Activated naive CD8-positive, alpha-beta T cell treated with anti-CD3 and anti-CD28 coated beads, Interleukin-2, amount 50 U/mL, for 24 hours (primary cell): ENCODE measurements at places on chromosomes 2 and 18.

GRCh38 chr2:199819746-199820145 is 31.2 kb downstream of the FTCDNL1 start:
- DNase-seq: no peak

DNA sequence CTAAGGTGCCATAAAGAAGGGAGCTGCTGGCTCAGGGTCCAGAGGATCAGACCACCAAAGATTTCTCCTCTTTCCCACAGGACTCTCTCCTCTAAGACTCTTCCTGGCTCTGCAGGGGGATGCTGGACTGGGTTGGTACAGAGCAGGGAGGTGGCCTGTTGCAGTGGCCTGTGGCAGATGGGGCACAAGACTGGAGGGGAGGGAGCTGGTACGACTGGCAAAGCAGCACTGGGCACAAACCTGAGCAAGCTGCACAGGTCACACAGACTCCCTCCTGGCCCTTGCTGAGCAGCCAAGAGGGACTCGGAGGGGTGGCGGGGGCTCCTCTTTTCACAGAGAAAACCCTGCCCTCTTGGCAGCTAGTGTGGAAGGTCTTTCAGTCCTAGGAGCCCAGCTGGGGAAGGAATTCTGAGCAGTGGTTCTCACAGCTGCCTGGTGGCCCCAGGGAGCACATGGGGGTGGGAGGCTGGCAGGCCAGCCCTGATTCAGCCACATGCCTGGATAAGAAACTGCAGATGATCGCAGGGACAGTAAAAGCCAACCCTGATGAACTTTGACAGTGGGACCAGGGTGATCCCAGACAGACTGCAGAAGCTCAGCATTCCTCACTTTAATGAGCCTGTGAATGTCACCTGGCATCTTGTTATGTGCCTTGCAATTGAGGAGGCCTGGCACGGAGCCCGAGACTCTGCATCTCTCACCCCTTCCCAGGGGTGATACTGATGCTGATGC is 32.5 kb upstream of the ACAA2 start:
- no peak for DNase-seq

GRCh38 chr2:63522950-63523349 is 65.3 kb downstream of the WDPCP start:
- no peak for DNase-seq

DNA sequence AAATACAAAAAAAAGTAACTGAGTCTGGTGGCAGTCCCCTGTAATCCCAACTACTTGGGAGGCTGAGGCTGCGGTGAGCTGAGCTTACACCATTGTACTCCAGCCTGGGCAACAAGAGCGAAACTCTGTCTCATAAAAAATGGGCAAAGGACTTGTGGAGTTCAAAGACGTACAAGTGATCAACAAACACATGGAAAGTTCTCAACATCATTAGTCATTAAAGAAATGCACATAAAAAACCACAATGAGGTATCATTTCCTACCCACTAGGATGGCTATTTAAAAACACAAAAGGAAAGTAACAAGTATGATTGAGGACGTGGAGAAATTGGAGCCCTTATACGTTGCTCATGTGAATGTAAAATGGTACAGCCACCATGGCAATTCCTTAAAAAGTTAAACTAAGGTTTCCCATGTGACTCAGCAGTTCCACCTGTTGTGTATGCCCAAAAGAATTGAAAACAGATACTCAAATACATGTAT is 52.3 kb downstream of the RAB10 start:
- DNase-seq: no peak

DNA sequence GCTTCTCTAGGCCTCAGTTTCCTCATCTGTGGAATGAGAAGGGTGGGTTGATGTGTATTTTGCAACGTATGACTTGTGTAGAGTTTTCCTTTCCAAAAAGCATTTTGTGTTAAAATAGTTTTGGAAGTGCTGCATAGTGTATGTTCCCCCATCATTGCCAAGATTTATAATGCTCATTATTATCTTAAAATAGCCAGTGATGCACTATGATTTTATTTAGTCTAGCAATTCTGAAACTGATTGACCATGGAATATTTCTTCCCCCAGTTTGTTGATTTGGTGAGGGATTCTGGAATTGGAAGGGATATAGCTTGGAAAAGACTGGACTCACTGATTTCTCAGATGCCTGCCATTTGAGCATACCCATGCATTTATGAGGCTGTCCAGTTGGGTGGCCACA is 130.6 kb downstream of the CCDC85A start:
- DNase-seq: no peak

DNA sequence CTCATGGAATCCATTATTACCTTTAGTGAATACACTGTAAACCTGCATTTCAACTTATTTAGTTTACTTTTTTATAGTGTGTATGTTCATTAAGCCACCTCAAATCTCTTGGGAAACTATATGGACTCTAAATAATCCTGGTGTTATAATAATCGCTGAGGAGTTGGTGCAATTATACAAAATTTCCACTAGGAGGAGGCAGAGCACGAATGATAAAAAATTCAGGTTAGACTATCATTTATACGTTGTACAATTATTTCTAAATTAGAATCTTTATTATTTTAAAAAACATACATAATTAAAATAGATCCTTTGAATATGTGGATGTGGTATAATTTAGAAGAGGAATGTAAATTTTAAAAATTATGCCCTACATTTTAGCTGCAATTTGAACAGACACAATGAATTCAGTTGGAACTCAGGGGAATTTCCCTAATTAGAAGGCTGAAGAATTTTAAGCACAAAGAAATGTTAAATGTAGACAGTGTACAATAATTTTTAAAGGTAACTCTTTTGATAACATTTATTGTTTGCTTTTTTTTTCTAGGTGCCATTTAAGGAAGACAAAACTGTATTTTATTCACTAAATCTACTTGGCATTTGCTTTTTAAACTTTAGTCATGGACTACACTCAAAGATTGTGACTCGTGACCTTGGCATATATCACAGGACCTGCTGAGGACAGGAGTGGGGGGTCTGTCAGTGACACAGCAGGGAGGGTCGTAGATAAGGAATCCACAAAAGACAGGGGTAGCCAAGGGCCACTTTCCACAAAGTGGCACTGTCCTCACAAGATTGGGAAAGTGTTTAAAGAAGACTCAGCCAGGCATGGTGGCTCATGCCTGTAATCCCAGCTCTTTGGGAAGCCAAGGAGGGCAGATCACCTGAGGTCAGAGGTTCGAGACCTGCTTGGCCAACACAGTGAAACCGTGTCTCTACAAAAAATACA is 45.5 kb downstream of the RAB12 start:
- DNase-seq: no peak

DNA sequence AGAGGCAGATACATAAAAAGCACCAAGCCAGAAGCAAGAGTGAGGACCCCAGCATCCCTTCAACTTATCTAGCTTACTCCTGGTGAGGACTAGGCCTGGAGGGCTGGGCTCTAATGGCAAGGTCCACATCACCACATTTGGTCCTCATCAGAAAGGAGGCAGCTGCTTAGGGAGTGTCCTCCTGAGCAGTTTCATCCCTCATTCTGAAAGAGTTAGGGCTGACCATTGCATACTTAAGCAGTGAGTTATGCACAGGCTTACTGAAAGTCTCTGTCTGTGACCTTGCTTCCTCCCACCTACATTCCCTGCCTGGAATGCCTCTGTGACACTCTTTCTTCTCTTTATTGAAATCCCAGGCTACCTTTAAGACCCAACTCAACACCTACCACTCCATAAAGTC is 301.8 kb upstream of the ACVR2A start:
- no peak for DNase-seq

DNA sequence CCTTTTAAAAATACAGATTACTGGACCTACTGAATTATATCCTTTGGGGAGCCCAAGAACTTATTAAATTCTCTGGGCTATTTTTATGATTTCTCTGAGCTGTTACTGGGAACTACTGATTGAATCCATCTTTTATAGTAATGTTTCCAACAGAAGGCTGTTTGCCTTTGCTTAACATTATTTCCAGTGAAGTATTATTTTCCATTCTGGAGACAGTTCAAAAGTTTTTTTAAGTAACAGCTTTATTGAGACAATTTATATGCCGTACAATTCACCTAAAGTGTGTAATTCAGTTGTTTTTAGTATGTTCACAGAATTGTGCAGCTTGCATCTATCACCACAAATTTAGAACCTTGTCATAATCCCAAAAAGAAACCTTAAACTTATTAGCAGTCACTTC is 100.6 kb downstream of the BABAM2 start:
- DNase-seq: no peak

DNA sequence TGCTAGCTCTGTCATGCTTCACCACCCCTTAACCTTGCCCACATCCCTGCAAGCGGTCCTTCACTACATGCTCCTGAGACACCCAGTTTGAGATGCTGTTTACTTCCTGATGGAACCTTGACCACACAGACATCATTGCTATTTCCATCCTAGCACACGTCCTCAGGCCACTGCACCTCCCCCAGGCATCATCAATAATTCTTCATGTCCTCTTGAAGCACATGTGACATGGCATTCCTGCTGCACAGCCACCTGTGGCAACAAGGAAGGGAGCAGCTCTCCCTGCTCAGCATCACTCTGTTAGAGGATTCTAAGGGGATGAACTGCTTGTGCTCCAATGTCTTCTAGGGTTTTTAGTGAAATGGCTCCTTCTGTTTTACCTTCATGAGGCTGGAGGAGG is 26.1 kb upstream of the ST3GAL5 start:
- DNase-seq: no peak

DNA sequence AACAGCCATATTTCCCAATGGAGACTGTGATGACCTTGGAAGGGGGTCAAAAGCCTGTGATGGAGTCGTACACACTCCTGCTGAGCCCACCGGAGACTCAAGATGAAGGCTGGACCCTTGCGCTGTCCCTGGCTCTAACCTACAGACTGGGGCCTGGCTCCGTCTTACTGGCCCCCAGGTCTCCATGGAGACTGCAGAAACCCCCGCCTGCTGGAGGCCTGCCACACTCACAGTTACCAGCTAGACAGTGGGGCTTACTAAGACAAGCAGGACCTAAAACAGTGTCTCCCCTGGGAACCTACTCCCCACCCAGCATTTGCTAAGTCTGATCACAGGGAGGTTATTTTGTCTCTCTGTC is 9.6 kb downstream of the C2orf72 start:
- no peak for DNase-seq

DNA sequence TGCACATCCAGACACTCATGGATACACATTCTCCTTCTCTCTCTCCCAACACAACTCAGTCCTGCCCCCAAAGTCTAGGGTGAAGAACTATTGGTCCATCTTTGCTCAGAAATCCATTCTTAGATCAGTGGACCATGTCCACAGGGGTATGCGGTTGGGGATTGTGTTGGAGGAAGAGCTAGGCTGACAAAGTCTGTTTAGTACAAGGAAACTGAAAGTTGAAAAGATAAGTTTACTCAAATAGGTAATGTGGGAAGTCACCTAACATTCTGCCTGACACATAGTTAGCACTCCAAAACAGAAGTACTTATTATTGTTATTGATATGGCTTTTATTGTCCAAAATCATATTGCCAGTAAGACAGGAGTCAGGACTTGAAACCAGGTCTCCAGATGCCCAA is 55.9 kb downstream of the ALK start:
- no peak for DNase-seq

DNA sequence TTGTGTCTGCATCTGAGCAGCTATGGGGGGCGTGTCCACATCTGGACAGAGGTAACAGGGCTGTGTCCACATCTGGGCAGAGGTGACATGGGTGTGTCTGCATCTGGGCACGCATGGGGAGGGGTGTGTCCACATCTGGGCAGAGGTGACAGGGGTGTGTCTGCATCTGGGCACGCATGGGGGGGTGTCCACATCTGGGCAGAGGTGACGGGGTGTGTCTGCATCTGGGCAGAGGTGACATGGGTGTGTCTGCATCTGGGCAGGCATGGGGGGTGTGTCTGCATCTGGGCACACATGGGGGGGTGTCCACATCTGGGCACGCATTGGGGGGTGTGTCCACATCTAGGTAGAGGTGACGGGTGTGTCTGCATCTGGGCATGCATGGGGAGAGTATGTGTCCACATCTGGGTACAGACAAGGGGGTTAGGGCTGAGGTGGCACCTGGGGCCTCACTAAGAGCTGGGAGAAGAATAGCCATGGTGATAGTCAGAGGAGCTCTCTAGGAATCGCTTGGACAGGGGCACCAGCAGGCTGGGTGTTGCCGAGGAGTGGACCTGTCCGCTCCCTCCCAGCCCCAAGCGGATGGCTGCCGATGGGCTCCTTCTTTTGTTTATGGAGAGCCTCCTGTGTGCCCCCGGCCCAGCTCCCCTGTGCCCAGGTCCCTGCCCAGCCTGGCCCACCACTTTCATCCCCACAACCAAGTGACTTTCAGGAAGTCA is 177.8 kb downstream of the EIPR1 start:
- DNase-seq: no peak
